ENCODE measurements at places on chromosomes 5 and 9. TPM values are rescaled to one million over a fixed set of nuclear protein-coding genes. Genes with fewer than 3 reads are reported as not detected.
A peak's percentile ranks its signal among the peaks of the same experiment; 100 is the strongest.

DNA sequence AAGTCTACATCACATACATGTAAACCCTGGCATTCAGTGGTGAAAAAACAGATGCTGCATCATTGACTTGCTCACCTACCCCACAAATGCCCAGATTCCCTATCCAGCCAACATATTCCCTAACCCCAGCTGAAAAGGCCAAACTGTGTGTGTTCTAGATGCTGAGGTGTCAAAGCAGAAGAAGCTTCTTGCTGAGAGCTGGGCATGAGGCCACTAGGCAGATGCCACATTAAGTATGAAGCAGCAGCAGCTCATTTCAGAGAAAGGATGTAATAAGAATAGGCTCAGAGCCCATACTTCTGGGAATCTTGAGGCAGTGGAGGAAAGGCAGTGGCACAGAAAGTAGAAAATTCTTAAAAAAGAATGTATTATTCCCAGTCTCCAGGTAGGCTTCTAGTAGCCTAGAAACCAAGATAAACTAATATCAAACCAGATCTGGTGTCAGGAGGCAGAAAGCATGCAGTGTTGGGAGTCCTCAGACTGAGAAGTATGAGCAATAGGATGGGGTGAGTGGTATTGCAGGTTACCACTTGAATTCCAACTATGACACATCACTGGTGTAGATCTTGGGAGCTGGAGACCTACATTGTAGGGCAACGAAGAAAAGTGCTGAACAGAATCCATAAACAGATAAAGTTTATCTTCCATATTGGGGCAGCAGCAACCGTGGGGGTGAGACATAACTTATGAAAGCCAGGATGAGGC, 71.9 kb upstream of the GRHPR start:
- no peaks in the 10 kb centered on the region for H3K4me1 ChIP-seq
- H3K27me3 ChIP-seq = no peaks in the 10 kb centered on the region
- no peak overlapping the region for H3K4me3 ChIP-seq
- no peak overlapping the region for H3K27ac ChIP-seq

DNA sequence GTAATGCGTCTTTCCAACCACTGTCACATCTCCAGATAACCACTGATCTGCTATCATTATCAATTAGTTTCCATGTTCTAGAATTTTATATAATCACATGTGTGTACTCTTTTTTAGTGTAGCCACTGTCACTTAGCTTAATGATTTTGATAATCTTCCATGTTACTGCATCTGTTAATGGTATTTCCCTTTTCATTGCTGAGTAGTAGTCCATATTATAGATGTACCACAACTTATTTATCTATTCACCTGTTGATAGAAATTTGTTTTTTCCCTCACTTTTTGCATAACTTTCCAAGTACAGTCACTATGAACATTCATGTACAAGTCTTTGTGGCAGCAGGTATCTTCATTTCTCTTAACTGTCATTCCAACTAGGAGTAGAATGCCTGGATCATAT, 30.3 kb upstream of the RPS23 start:
- H3K27ac ChIP-seq = no peak overlapping the region
- H3K4me1 ChIP-seq = peaks cover 13% of the 10 kb centered on the region
- H3K4me3 ChIP-seq = no peak overlapping the region
- H3K27me3 ChIP-seq = no peaks in the 10 kb centered on the region
- H3K36me3 ChIP-seq = no peaks in the 10 kb centered on the region

- no peak overlapping the region for H3K4me3 ChIP-seq
- H3K27ac ChIP-seq = no peak overlapping the region
- no peaks in the 10 kb centered on the region for H3K36me3 ChIP-seq
Observed at GRCh38 chr9:69981686-69982445, 61.8 kb upstream of the MAMDC2 start.

DNA sequence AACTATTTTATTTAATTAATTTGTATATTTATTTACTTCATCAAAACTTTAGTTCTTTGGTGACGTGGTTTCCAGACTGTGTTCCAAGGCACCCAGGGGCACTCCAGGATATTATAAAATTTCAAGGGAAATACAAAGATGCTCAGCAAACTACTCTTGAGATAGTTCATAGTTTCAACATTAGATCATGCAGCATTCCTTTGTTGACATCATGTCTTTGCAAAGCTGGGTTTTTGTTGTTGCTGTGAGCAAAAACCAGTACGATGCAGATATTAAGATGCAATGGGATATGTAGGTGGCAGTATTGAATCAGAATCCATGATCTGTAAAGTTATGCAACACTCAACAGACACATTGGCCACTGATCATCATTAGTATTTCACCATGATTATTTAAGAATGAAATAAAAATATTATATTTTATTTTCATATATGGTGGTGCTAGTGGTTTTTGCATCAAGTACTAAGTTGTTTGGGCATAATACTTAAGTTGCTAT, 219.7 kb downstream of the ADCY2 start:
- H3K27me3 ChIP-seq = no peaks in the 10 kb centered on the region
- H3K36me3 ChIP-seq = no peaks in the 10 kb centered on the region
- H3K4me3 ChIP-seq = no peak overlapping the region

DNA sequence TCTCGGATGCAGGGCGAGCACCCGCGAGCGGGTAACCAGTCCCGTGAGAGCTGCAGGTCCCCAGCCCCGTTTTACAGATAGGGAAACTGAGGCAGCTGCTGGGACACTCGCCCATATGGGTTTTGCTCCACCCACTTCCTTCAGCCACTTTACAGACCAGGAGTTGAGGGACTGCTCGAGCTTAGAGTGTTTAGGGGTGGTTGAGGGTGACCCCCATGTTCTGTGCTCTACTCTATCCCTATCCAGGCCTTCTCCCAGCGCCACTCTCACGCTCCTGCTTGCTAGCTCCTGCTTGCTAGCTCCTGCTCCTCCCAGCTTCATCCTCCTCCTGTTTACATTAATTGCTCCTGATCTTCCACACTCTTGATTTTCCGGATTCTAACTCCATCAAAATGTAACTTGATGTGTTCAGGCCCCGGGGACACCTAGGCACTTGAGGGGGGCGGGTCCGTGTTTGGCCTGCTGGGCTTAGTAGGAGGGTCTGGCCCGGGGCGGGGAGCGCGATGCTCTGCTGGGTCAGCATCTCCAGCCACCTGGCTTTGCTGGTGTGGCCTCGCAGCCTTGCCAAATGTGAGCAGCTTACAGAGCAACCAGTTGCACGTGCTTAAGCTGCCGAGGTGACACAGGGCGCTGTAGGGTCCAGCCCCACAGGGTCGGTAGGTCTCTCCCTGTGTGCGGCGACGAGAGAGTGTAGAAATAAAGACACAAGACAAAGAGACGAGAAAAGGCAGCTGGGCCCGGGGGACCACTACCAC, 1.5 kb upstream of the PTGES2 start:
- no peak for DNase-seq
- peaks cover 22% of the 10 kb centered on the region for H3K4me1 ChIP-seq
- H3K4me3 ChIP-seq = peak overlapping the region; percentile 94
- no peaks in the 10 kb centered on the region for H3K27me3 ChIP-seq
- H3K36me3 ChIP-seq = peaks cover 61% of the 10 kb centered on the region
- H3K27ac ChIP-seq = peak overlapping the region; percentile 98

PCA3 gene
- not detected for total RNA-seq

ALDH1A1 gene
- total RNA-seq = 17.7 TPM

IFNA21 gene
- total RNA-seq = not detected

ZFP37 gene
- 1.3 TPM for total RNA-seq

QRFP gene
- total RNA-seq = not detected

Measured in Calu3 (cell line).